ENCODE measurements at places on chromosomes 12 and 14.
A peak's percentile ranks its signal among the peaks of the same experiment; 100 is the strongest.

DNA sequence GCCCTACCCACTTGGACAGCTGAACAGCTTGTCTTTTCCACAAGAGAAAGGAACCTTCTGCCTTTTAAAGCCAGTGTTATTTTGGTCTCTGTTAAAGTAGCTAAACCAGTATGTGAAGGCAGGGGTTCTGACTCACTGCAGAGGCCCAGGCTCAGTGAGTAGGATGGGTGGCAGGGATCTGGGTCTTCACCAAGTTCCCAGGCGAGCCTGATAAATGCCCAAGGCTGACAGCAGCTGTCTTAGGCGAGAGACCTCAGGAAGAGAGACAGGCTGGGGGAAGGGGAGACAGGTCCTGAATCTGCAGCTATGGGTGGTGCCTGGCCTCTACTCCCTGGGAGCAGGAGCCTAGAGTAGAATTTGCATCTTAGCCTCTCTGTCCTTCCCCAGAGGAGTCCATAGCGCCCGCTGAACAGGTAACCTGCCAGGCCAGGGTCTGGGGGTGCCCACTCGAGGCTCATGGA lies 18.1 kb upstream of the KIF26A start:
- DNase-seq = no peak

GRCh38 chr12:124278389-124279101 lies 16.3 kb upstream of the RFLNA start:
- no peak for DNase-seq

DNA sequence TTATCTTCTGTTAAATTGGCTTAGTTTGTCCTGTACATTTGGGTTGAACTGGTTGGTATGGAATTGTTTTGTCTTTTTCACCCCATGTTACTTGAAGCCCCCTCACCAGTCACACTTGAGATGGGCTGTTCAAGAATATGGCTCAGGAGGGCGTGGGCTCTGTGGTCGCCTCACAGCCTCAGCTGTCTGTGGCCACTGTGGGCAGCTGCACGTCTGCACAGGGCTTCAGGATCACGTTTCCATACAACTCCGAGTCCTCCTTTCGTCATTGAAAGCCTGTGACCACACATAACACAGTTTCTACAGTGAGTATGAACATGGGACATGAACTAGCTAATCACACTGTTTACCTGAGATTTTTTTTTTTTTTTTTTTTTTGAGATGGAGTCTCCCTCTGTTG lies 81.3 kb downstream of the MOK start:
- no peak for DNase-seq

DNA sequence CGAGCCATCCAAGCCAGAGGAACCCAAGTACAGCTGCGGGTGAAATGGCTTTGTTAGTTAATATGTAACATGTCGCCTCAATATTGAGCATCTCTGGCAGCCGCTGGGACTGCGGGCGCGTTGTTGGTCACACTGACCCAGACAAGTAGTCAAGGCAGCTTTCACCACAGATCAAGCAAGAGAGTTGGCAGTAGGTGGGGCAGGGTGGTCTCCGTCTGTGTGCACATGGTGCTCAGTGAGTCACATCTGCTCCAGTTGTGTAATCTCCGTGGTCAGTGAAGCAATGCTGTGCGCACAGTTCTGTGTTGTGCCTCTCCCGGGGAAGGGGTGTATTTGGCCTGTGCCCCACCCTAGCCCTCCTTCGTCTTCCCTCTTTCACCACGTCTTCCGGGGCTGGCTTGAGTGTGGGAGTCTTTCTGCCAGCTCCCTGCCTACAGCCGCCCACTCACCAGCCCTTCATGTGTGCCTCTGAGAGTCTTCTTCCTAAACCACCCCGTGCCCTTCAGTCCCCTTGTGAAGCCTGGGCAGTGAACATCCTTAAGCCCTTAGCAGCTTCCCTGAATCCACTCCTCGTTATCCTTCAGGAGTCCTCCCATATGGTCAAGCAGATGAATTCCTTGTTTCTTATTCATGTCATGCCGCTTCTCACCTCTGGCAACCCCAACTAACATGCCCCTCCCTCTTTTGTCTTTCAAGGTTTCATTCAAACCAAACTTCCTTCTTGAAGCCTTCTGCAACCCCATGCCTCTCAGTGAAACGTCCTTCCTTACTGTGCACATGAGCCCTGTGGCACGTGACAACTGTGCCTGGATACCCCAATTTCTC lies 242.1 kb downstream of the CACNA1C start:
- no peak for DNase-seq

- no peak for DNase-seq
Measured at GRCh38 chr12:67701121-67701520, 52.6 kb downstream of the DYRK2 start.

DNA sequence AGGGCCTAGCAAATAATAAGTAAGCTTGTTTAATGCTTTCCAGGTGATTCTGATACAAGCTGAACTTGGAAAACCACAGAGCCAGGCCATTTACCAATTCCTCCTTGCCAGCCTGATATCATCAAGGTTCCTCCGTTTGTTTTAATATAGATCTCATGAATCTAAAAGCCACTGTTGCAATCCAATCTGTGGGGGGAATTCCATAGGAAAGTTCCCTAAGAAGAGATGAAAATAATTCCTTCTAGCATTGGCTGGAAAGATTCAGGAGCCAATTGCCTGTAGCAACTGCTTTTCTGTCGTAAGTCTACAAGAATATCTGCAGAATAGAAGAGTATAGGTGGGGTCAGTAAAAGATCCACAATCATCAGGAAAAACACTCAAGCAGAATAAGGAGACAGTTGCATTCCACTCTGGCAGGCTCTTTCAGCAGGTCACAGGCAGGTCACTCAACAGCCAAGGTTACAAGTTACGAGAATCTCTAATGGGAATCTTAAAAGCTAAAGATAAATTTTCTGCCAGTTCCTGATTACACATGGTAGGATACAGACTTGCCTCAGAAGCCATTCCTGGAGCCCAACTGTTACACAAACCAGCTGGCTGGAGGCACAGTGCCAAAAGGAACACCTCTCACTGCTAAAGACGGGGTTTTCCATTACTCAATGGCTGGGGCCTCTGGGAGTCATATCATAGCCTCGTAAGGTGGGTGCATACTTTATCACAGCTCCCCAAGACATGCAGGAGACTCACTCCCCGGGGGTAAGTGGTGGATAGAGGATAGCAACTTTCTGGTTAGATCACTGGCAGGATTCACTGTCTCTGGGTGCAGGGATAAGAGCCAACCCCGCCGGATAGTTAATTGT lies 43.6 kb downstream of the FGD6 start:
- DNase-seq = peak; percentile 23

- DNase-seq = no peak
Measured at GRCh38 chr14:59116984-59117415, 71.5 kb upstream of the DAAM1 start.

DNA sequence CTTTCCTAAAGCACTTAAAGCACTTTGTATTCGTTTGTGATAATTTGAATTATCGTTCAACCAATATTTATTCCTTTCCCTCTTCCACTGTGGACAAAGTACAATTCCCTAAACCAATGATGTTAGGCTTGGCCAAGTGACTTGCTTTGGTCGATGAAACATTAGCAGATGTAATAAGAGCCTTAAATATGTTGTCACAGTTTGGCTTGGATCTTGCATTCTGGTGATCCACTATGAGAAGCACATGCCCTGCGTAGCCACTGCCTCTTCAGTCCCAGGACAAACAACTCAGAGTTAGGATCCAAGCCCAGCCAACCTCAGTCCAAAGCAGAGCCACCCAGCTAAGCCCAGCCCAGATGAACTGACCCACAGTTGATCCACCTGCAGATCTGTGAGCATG lies 8.4 kb upstream of the C12orf75 start:
- DNase-seq = no peak

DNA sequence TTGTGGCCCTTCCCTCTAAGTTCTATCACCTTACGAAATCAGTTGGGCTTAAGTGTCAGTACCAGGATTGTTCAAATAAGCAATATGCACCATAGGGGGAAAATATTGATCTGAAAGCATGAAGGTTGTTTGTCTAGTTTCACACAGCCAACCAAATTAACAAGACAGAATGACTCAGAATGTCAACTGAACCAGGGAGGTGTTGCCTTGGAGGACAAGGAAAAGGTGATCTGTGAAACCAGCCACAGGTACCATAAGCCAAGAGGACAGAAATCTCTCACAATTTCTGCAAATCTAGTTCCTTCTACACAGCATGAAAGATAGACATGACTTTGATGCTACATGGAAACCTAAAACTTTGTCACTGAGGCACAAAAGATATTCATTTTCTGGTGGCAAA lies 297.9 kb downstream of the BCL11B start:
- DNase-seq = no peak

GRCh38 chr14:103260629-103261124 lies 73.4 kb upstream of the EIF5 start:
- no peak for DNase-seq

DNA sequence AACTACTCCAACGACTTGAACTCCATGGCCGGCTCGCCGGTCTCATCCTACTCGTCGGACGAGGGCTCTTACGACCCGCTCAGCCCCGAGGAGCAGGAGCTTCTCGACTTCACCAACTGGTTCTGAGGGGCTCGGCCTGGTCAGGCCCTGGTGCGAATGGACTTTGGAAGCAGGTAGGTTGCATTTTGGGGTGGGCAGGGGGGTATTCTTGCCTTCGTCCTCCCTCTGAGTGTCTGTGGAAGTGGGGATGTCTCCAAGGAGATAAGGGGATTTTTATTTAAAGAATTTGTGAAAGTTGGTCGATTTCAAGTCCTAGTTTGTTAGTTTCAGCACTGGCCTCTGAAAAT lies 1.3 kb downstream of the ASCL1 start:
- DNase-seq = no peak

Measured in occipital lobe (tissue), 3 donors.